WTC11 (cell line): ENCODE measurements at places on chromosomes 5 and 9.
A peak's percentile ranks its signal among the peaks of the same experiment; 100 is the strongest.

DNA sequence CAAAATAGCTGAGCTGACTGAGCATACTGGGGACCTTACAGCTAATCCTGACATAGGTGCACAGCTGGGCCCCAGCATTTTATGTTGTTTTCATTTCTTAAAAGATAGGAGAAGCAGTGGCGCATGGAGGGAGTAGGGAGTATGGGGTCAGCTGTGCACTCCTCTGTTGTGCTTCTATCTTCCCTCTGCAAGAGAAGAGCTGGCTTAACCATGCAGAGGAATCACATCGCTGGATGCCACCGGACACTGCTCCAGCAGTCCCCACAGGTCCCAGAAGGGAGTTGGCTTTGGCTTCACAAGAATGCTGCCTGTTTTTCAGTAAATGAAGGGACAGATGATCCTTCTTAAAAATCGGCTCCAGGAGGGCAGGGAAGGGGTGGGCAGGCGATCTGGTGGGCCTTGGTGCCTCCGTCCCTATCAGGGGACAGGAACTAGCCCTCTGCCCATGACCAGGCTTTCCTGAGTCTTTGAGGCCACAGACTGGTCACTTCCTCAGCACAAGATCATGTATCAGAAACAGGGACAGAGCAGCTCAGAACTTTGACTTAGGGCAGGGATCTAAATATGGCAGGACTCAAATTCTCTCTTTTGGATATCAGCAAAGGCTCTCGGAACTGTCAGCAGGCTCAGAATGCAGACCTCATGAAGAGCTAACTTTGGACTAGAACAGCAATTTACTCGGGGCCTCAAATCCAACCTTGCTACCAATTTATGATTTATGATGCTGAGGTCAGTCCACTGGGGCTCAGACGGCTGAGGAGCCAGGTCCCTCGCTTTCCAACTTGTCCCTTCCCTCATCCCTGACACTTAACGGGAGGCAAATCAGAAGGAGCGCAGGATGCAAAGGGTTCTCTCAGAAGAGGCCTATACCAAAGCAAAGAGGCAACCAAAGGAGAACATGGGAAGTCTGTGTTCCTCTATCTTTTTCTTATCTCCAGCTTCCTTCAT, 47.2 kb downstream of the MARCHF3 start:
- no peak for DNase-seq

DNA sequence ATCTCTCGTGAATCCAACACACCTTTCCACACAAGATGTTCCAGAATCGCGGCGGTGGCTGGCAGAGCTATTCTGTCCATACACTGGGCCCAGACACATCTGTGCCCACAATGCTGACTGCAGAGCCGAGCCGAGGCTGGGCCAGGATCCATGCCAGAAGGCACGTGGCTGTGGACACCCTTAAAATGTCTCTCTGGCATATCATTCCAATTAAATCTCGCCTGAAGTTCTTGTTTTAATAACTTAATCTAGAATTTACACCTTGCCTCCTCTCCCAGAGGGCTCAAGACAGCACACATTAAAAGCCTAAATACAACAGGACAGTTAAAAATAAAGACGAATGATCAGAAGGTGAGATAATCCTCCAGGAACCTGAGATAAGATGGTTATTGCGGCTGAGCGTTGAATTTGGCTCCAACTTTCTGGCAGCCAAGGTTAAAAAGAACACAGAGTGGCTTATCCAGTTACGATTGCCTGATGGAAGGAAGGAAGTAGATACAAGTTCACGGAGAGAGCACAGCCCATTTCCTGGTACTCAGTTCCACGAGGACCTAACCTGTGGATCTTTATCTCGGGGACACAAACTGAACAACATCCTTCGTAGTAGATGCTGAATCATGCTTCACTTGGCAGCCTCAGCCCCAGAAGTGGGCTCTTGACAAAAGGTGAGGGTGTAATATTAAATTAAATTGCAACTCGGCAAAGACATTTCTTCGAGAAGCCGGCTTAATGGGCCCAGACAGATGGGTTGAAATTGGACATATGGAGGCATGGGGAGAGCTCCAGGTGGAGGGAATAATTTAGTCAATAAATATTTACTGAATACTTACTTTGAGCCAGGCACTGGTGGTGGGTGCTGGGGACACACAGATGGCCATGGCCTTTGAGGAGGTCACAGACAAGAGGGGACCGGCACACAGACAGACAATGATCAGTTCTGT, 86.0 kb upstream of the TBC1D2 start:
- DNase-seq, result no peak

- DNase-seq, result no peak
Observed at GRCh38 chr9:135657416-135657815, 5.7 kb upstream of the LCN9 start.

DNA sequence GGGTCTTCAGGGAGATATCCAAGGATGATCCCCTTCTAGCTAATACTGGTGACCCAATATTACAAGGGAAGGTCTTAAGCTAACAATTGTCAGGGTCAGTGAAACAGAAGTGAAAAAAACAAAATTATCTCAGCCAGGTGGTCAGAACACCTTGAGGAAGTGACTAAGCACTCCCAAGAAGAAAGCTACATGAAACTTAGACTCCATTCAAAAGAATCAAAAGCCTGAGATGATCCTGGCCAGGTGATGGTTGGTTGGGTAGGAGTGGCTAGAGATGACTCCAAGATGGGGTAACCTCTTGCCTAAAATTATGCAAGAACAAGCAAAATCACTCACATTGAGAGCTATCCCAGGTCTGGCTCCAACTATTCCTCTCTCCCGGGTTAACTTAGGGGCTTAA, 5.4 kb downstream of the VCP start:
- DNase-seq, result no peak

DNA sequence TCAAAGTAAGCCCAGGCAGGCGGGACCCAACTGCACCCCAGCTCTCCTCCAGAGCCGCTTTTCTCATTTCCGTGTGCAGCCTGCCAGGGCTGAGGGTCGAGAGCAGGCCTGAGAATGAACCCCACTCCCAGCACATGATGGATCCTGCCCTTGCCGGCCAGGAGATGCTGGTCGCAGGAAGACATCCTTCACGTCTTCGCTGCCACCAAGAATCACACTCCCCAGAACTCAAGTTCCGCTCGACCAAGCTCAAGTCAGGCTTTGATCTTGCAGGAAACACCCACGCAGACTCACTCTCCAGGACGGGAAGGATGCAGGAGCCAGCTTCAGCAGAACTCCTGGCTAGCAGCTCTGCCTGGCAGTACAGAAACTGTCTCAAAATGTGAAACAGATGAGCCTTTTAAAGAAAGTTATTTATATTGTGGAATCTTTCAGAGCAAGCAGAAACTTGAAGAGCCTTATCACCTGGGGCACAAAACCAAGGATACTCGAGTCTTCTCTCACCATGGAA, 102.4 kb downstream of the ROR2 start:
- DNase-seq, result no peak

GRCh38 chr9:6433410-6433809, 20.4 kb downstream of the UHRF2 start:
- no peak for DNase-seq

DNA sequence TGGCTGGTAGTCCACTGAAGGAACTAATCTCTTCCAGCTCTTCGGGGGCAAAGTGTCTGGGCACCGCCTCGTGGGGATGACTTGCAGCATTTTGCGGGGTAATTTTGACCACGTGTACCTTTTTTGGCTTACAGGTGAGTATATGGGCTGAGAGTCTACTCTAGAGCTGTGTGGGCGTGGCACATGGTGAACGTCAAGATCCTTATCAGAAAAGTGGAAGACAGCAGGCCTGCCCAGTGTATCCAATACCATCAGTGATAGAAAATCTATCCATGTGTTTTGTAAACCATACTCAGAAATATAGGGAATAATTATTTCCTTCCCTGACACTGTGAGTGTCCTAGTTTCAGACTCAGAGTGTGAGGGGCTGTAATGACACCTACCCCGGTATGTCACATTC, 148.5 kb downstream of the SLIT3 start:
- no peak for DNase-seq

GRCh38 chr9:96040591-96041461, 165.3 kb downstream of the ERCC6L2 start:
- DNase-seq, result no peak

DNA sequence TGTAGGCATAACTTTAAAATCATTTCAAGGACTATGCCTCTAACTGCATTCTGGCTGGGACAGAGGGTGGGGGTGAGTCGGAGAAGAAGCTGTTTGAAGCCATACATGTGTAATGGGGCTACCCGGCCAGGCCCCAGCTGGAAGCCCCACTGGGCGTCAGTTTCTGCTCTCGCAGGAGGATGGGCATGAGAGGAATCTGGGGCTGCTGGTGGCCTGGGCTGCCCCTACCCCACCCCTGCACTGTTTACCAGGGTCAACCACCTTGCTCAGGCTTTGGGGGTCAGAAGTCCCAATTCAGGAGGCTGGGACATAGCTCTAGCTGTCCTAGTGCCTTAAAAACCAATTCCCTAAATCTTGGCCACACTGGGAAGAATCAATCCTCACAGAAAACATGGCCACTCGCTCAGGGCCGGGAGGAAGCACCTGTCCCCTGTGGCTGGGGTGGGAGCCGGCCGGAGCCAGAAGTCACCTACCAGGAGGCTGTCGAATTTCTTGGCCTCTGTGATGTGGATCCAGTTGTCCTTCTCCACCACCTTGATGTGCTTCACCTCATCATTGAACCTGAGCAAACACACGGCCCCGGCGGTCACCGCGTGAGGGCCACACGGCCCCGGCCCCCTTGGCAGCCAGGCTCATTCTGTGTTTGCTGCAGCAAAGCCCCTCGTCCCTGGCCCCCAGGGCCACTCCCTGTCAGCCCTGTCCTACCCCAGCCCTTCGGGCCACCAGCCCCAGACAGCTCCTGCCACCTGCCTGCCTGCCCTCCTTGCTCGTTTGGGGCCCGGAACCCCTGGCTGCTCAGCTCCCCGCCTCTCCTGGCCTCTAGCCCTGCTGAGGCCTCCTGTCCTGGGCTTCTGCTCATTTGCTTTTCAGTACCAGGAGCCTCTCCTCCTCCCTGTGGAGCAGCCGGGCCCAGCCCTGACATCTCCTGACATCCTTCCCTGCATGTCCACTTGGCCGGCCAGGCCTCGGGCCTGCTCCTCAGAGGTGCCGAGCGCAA, 33.6 kb upstream of the SARDH start:
- DNase-seq, result peak; percentile 7

DNA sequence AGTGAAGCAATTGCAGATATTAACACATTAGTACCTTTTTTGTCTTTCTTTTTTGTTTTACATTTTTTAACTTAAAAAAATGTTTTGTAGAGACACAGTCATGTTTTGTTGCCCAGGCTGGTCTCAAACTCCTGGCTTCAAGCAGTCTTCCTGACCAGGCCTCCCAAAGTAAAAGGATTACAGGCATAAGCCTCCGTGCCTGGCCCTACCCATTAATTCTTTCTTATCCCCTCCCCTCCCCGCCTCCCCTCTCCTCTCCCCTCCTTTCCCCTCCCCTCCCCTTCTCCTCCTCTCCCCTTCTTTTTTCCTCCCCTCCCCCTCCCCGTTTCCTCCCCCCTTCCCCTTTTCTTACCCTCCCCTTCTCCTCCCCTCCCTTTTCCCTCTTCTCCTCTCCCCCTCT, 182.4 kb downstream of the FER start:
- no peak for DNase-seq

- no peak for DNase-seq
Observed at GRCh38 chr9:98687911-98688310, 20.8 kb downstream of the GABBR2 start.

- no peak for DNase-seq
Observed at GRCh38 chr9:121627427-121627826, 24.0 kb upstream of the DAB2IP start.

GRCh38 chr5:83401122-83401731, 70.3 kb upstream of the VCAN start:
- DNase-seq, result no peak

DNA sequence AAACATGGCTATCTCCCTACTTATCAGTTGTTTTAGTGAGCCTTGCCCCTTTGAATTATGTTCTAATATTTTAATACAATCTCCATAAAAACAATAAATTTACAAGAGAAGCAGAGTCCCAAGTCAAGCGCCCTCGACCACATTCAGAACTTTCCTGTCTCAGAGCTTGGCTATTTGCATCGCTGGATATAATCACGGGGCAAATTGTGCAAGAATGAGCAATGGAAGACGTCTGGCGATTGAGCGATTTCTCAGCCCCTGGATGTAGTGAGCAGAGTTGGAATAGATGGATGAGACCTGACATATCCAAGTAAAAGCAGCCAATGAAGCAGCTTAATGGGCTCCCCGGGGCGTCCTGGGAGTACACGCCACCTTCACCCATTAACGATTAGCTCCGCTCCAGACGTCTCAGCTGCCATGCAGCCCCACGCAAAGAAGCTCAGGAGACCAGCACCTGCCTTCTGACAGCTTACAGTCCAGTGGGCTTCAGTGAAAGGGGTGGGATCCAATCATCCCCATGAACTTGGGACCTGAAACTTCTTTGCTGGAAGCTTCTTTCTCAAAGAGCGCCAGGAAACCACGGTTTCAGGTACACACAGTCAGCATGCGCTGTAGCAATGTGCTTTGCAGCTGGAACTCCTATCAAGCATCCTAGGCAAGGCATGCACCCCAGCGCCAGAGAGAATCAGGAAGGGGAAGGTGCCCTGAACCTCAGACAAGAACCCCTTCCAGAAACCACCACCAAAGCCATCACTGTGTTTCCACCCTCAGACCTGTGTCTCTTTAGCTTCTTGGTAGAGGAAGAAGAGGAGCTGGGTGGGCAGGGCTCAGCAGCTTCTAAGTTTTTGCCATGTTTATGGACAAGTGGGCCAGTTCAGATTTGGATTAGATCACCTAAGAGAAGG, 92.0 kb upstream of the IRX4 start:
- no peak for DNase-seq

DNA sequence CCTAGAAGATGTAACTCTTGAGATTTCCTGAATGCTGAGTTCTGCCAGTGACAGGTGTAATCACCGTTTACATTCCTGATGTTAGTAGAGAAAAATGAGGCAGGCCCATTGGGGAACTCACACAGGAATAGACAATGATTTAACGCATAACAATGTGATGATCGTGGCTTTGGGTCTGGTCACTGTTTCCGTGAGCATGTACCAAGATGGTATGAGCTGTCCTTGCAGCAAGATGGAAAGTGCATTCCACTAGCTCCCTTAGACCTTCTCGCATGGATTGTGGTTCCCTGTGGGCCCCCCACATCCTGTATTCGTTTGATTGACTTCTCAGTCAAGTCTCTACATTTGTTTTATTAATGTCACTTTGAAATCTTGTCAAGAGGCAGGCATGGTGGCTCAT, 124.0 kb upstream of the DAP start:
- no peak for DNase-seq

- no peak for DNase-seq
Observed at GRCh38 chr5:43997647-43998272, 391.5 kb downstream of the FGF10 start.

- no peak for DNase-seq
Observed at GRCh38 chr9:37174247-37174646, 53.9 kb downstream of the ZCCHC7 start.

GRCh38 chr5:75021800-75022199, 30.6 kb downstream of the GCNT4 start:
- DNase-seq, result no peak
